ENCODE measurements at places on chromosomes 16 and 17.

GRCh38 chr16:25916037-25916436 is 224.3 kb downstream of the HS3ST4 start:
- DNase-seq, result no peak

DNA sequence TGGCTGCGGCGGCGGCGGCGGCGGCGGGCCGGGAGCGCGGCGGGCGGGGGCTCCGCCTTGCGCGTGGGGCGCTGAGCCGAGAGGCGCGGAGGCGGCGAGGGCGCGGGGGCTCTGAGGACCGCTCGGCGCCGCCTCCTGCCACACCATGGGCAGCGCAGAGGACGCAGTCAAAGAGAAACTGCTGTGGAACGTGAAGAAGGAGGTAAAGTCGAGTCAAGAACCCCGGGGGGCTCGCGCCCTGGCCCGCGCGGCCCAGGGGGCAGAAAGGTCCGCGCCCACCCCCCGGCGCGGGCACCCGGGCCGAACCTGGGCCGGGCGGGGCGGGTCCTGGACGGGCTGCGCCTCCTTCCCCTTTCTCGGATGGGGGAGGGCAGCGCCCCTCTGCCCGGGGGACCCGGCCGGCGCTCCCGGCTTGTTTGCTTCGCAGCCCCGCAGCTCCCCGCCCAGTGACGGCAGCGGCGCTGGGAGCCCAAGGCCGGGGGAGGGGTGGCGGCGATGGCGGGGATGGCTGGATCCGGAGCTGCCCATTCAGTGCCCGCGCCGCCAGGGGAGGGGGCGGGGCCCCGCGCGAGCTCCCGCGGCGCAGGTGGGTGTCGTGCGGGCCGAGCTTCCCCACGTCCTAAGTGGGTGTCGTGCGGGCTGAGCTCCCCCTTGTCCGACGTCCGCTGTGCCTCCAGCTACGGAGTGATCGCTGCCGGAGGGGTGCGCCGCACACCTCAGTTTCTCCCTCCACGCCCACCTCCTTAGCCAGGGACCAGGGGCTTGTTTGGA is 428 bp downstream of the SGSM2 start:
- DNase-seq, result no peak

DNA sequence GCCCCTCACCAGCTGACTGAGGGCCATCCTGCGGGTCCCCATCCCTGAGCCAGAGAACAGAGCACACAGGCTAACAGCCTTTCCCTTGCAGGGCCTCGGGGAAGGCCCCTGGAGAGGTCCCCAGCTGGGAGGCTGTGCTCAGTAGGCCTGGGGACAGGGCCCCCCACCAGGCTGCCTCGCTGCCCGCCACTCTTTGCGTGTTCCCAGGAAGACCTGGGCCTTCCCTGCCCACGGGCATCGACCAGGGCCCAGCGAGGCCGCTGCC is 785 bp downstream of the HID1 start:
- no peak for DNase-seq

- DNase-seq, result no peak
These were observed 51.4 kb upstream of the WSCD1 start for GRCh38 chr17:6018788-6019187.

DNA sequence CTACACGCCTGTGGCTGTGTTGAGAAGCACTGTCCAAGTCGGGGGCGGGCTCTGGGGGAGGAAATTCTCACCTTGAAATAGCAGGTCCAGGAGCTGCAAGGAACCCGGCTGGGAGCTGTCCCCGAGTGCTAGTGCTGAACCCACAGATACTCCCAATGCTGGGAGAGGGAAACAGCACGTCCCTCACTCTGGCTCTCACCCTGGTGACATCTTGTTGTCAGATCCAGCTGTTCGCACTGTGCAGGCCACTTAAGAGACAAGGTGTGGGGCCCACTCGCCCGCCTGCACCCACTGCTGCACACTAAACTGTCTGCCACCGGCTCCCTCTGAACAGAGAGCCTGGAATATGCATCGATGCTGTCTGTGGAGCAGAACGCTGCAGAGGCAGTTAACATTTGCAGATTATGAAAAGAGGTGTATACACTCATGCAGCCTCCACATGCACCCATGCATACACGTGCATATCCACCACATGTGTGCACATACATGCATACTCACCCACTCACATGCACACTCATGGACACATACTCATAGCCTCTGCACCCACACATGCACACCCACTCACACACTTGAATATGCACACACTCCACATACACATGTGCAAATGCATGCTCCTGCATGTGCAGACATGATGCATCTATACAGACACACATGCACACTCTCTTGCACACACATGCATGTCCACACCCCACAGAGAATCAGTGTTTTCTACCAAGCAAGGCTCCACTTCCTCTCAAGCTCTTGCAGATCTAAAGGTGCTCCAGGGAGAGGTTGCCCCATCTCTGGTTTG is 42.0 kb downstream of the MGAT5B start:
- no peak for DNase-seq

- no peak for DNase-seq
These were observed 41.2 kb downstream of the TTC19 start for GRCh38 chr17:16040710-16041251.

DNA sequence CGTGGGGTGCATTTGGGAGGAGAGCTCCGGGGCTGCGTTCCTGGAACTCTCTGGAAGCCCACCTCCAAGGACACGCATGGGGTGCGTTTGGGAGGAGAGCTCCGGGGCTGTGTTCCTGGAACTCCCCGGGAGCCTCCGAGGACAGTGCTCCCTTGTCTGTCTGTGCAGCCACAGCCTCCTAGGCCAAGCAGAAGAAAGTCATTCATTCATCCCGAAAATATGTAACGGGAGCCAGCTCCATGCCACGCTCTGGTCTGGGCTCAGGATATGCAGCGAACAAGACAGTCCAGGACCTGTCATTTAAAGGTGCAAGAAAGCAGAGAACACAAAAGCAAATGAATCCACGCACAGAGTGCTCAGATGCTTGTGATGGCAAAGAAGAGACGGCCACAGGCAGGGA is 7.9 kb downstream of the ENPP7 start:
- no peak for DNase-seq

DNA sequence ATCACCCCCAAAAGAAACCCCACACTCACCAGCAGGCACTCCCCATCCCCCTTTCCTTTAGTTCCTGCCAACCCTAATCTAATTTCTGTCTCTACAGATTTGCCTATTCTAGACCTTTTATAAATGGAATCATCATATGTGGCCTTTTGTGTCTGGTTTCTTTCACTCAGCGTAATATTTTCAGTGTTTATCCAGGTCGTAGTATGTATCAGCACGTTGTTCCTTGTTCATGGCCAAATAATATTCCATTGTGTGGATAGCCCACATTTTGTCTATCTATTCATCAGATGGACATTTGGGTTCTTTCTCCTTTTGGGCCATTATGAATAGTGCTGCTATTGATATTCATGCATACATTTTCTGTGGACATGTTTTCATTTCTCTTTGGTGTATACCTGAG is 73.6 kb downstream of the OR1D5 start:
- DNase-seq, result no peak

- DNase-seq, result no peak
These were observed 103.7 kb downstream of the SKAP1 start for GRCh38 chr17:48326310-48326709.

GRCh38 chr16:55033225-55034156 is 102.8 kb downstream of the IRX5 start:
- DNase-seq, result no peak

DNA sequence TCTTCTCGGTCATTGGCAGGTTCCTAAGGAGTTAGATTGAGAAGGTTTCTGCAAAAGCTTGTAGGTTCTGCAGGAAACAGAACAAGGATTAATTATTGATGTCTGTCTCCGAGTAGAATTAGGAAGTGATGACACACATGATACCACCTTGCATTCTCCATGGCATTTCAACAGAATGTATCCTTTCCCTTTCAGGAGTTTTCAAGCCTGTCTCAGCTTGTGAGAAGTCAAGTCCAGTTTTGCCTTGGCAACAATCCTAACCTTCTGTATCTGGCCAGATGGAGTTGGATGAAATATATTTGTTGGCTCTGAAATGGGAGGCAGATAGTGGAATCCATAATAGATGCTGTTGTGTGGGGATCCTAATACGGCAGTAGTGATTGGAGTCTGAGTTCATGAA is 235.5 kb downstream of the SHISA9 start:
- DNase-seq, result no peak

- no peak for DNase-seq
These were observed 24.2 kb upstream of the RBBP6 start for GRCh38 chr16:24515186-24515585.

Data from esophagus squamous epithelium (tissue), 5 donors.